ENCODE measurements at places on chromosomes 3 and 15.

- DNase-seq: no peak
Observed at GRCh38 chr3:106130384-106131198, 261.8 kb upstream of the CBLB start.

DNA sequence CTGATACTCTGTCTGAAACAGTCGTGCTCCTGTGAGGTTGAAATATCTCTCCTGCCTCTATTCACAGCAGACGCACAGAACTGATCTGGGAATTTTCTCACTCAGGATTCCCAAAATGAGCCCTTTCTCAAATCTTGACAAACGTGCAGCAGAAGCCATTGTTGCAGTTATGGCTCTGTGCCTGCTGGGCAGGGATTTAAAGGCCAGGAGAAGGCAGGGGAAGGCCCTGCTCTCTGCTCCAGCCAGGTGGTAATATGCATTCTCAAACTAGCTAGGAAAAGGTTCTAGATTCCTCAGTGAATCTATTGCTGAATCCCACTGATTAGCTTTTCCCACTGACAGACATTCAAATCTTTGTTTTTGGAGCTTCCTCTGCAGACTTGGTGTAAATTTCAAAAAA is 2.2 kb downstream of the MINAR1 start:
- no peak for DNase-seq

- no peak for DNase-seq
Observed at GRCh38 chr3:122960652-122961051, 66.9 kb downstream of the SEMA5B start.

DNA sequence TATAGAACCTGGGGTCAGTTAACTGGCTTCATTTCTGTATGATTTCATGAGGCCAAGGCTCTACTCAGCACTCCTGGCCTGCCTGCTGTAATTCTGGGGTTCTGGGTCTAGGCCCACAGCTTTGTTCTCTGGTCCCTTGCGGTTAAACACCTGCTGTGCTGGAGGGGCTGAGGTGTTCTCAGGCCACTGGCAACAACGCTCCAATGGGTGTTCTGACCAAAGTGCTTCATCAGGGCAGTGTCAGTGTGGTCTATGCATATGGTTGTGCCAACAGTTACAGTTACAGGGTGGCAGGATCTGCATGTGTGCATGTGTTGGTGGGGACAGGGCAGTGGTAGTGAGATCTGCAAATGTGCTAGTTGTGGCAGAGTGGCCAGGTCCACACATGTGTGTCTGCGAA is 64.1 kb upstream of the GMNC start:
- DNase-seq: no peak

DNA sequence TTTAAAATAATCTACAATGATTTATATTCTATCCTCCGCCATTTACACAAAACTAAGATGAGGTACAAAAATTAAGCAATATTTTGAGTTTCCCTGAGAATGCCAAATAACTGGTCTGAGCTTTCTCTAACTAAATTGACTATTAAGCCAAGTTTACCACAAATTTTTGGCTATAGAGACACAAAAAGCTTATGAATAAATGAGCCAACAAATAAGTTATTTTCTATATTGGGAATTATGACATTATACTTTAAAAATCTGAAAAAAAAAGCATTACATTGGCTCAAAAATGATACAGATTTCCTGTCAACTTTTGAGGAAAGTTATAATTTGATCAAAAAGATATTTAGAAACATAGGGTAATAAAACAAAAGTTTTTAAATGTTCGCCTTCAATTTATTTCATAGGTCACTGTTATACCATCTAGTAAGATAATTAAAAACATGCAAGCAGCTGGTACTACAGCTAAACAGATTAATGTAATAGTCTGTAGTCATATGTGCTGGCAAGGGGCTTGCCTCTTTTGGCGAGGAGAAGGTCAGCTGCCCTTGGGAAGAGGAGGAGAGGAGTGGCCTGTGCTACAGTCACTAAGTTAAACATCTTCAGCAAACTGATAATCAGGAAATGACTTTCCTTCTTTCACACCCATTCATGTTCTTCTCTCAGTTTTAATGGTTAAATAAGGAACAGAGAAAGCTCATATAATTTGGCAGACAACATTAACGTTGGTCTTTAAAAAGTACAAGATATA is 318.5 kb downstream of the TBC1D5 start:
- no peak for DNase-seq

GRCh38 chr15:39455471-39455991 is 125.3 kb upstream of the THBS1 start:
- DNase-seq: no peak

DNA sequence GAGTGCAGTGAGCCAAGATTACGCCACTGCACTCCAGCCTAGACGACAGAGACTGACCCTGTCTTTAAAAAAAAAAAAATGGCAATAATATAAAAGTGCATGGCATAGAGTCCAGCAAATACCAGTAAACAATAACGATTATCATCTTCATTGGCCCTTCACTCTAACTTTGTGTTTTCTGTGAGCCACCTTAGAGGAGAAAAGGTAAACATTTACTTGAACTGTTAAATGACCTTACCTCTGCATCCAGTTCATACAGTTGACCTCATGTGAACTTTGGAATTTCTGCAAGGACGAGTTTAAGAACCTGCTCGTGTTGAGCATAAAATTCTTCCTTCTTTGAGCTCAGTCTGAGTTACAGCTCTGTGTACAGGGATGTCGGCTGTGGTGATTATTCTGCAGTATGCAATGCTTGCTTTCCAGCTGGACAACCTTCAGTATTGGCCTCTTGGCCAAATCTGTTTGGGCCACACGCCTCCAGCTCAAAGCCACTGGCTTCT is 56.6 kb downstream of the RLBP1 start:
- no peak for DNase-seq

GRCh38 chr3:46624975-46625490 is 12.7 kb downstream of the FAM240A start:
- DNase-seq: no peak

- DNase-seq: no peak
Observed at GRCh38 chr15:64324165-64324877, 31.7 kb downstream of the CSNK1G1 start.

DNA sequence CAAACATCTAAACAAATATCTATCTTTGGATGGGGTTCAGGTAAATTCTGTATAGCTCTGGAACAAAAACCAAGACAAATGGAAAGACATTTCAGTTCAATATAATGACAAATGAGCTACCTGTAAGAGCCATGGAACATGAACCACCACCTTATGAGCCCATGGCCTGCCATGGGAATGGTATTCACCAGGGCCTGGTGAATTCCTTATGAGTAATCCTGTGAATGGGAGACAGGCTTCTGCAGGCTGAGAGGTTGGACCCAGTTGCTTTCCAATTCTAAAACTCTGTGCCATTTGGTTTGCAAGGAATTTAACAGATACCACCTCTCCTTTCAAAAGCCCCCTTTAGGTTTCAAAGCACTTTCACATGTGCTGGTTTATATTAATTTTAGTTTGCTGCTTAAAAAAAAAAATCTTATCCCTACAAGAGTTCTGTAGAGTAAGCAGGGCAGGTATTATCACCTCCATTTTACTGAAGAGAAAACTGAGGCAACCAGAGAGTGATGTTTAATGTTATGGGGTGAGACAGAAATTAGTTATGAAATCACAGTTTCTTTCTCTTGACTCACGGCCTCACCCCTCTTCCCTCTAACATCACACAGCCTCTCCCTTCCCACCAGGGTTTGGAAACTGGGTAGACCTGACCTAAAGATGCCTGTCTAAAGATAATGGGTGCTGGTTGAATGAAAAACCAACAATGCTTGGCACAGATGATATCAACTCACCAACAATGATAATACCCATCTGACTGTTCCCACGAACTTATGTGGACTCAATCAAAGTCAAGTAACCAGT is 397.6 kb upstream of the WNT5A start:
- DNase-seq: no peak
